ENCODE measurements at places on chromosomes 7 and 10.
A peak's percentile ranks its signal among the peaks of the same experiment; 100 is the strongest.

DNA sequence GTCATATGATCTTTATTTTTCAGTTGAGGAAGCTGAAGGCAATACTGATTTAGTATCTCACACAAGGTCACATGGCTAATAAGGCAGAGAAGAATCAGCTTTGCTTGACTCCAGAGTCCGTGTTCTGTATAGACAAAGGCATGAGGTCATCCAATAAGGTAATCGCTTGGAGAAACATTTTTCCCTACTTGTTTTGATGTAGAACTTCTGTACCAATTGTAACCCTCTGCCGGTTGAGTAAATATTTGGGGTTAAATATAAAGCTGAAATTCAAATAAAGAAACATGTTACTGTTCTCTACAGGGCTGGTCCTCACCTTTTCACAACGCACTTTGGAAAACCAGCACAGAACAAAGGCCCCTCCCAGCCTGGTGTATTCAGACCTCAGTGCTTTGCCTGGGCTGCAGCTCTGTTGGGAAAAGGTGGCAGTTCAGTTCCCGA lies 83.0 kb upstream of the INSYN2A start:
- no peak for DNase-seq

GRCh38 chr10:35011771-35012191 lies 78.4 kb downstream of the CUL2 start:
- DNase-seq = no peak

GRCh38 chr10:72315611-72316385 lies 38.9 kb downstream of the DNAJB12 start:
- no peak for DNase-seq

- no peak for DNase-seq
Measured at GRCh38 chr7:101903515-101903868, 86.1 kb downstream of the CUX1 start.

GRCh38 chr10:113450046-113450804 lies 102.6 kb upstream of the HABP2 start:
- no peak for DNase-seq

GRCh38 chr7:105487579-105488571 lies 34.2 kb downstream of the PUS7 start:
- DNase-seq = no peak

GRCh38 chr7:141156407-141156806 lies 82.5 kb downstream of the TMEM178B start:
- no peak for DNase-seq

DNA sequence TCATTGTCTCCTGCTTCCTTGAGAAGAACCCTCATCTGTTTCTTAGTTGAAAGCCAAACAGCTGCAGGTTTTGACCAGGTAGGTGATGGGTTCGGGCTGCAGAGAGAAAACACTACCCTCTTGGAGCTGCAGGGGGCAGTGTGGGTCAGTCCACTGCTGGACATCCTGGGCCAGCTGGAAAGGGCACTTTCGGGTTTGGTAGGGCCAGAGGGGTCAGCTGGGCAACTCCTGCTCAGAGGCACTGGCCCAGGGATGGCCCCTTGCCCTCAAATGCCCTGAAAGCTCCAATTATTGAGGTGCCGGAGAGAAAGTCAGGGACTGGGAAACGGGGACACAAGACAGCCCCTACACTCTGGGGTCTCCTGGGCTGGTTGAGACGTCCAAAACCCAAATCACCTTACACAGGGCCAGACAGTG lies 90.7 kb downstream of the MKI67 start:
- peak; percentile 49 for DNase-seq

DNA sequence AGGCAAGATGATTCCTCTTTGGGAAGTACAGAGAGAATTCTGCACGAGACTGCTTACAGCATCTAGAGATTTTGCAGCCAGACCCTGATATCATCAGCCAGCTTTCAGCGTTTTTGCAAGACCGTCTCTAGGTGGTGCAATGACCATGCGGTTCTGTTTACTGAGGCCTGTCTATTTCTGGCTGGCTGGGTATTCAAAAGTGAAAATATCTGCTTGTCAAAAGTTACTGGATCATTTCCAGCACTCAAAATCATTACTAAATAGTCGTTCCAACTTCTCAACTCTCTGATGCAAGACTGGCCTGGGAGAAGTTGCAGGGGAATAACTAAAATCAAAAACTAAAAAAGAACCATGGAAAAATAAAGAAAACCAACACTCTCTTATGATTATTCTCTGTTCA lies 240.1 kb downstream of the ELMO1 start:
- DNase-seq = peak; percentile 13

GRCh38 chr7:86931439-86931838 lies 128.0 kb downstream of the ELAPOR2 start:
- DNase-seq = no peak

DNA sequence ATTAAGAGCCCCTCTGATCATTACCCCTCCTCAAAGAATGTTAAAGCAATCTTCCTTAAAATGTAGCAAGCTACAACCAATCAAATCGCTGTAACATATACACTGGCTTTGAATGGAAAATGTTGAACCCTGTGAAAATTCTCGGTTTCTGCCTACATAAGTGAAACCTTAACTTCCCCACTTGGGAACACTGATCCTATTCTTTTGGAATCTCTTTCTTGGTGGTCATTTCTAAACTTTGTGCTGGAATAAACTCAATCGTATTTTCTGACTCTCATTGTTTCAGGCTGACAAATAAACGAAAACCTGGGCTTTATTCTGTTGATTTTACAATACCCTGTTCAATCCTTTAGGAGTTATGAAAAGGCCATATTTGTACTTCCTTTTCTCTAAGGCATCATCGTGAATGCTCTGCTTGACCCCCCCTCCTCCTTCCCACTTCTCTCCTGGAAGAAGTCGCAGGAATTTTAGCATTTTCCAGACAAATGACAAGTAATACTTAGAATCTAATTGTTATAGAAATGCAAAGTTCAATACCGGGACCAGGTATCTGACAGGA lies 155.1 kb upstream of the FAM13C start:
- no peak for DNase-seq

- DNase-seq = no peak
Measured at GRCh38 chr10:43055217-43055616, 21.7 kb upstream of the RET start.

DNA sequence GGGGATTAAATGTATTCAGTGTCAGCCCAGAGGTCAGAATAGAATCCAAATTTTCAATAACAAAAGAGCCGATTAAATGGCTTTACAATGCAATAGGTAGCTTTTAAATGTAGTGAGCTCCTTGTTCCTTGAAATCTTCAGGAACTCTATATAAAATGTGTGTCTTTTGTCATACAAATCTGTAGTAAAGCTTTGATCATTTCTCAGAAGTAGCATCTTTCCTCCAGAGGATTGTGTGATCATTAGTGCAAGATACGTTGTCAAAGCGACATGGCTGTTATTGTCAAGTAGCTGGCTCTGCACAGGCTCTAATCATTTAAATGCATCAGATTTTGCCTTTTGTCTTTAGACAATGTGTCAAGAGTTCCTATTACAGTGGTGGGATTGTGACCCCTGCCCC lies 116.1 kb upstream of the NAMPT start:
- DNase-seq = no peak

GRCh38 chr7:42247301-42247700 lies 10.3 kb upstream of the GLI3 start:
- DNase-seq = no peak

DNA sequence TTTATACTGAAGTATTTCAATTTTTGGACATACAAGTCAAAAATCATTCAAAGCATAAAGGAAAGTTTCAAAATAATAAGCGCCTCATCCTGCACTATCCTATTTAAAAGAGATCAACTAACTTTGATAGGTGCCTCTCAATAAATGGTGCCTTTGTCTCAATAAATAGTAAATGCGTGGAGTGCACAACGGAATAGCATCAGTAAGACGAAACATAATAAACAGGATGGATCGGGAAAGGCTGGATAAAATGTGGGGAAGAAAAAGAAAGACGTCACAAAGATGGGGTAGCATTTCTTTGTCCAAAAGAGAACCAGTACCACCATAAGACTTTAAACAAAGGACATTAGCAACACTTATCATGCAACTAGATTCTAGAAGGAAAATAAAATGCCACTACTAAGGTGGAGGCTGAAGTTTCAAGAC lies 571 bp upstream of the PRKAR2B start:
- DNase-seq = no peak

- no peak for DNase-seq
Measured at GRCh38 chr10:1468811-1469210, 268.5 kb downstream of the ADARB2 start.

DNA sequence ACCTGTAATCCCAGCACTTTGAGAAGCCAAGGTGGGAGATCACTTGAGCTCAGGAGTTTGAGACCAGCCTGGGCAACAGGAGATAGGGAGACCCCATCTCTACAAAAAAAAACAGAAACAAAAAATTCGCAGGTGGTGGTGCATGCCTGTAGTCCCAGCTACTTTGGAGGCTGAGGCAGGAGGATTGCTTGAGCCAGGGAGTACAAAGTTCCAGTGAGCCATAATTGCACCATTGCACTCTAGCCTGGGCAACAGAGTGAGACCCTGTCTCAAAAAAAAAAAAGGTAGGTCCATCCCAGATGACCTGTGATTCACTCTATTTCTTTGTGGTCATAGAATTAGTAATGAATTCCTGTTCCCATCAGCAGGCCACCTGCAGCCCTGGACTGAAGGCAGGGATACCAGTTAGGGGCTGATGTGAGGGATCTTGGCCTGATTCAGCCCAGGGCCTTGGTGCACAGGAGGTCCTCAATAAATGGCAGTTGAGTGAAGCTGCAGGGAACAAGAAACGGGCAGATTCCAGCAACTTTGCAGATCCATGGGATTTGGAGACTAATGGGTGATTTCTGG lies at the start of gene MYH16:
Gene MYH16, plus strand, starts transcription at position 364 of the 570 bp plus-strand sequence.
- no peak for DNase-seq

GRCh38 chr7:28853834-28854749 lies 104.0 kb downstream of the TRIL start:
- peak; percentile 44 for DNase-seq

DNA sequence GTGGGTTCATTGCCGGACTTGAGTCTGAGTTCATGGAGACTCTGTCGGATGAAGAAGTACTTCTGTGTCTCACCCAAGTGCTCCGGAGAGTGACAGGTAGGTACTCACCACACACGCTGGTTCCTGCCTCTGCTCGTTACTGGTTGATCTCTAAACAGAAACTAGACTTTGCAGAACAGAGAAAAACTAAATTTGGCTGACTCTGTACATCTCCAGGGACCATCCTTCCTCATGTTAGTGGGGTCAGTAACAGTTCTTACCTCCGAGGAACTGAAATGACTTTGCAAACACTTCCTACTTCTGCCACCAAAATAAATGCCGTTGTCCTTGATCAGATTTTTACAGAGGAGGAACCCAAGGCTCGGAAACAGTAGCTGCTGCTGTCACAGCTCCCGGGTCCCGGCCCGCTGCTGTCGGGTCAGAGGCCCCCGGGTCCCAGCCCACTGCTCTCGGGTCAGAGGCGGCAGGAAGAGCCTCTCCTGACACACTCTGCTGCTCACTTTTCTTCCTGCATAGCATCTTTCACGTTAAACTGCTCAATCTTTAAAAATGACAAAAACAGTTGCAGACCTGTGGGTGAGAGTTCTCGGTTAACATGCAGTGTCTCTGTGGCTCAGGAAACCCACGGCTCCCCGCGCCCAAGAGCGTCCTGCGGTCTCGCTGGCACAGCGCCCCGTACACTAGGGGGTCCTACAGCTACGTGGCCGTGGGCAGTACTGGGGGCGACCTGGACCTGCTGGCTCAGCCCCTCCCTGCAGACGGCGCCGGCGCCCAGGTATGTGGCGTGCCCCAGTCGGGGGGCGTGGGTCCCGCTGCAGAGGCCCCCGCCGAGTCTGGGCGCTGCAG lies 4.8 kb upstream of the MTG1 start:
- DNase-seq = peak; percentile 31

- no peak for DNase-seq
Measured at GRCh38 chr7:105281966-105282365, 106.8 kb downstream of the SRPK2 start.

- no peak for DNase-seq
Measured at GRCh38 chr10:51144161-51144781, 70.0 kb downstream of the PRKG1 start.

GRCh38 chr7:146090023-146090645 lies 26.5 kb upstream of the CNTNAP2 start:
- no peak for DNase-seq

GRCh38 chr10:72490951-72491350 lies 134.9 kb downstream of the MICU1 start:
- DNase-seq = no peak

GRCh38 chr7:33998476-33998875 lies 93.1 kb downstream of the BMPER start:
- no peak for DNase-seq

DNA sequence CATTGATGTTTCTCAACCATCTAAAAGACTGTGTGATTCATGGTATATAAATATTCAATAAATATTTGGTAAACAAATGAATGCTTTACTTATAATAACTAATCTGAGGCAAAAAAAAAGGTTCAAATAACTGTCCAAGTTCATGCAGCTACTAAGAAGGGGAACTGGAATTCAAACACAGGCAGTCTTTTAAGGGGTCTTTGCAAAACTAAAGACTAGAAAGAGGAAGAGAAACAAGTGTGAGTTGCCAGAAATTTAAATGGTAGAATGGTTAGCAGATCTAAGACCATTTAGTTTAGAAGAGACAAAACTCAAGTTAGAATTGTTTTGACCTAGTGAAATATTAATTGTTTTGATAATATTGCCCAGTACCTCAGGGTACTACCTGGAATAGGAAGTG lies 642.0 kb upstream of the LRRN3 start:
- DNase-seq = no peak

DNA sequence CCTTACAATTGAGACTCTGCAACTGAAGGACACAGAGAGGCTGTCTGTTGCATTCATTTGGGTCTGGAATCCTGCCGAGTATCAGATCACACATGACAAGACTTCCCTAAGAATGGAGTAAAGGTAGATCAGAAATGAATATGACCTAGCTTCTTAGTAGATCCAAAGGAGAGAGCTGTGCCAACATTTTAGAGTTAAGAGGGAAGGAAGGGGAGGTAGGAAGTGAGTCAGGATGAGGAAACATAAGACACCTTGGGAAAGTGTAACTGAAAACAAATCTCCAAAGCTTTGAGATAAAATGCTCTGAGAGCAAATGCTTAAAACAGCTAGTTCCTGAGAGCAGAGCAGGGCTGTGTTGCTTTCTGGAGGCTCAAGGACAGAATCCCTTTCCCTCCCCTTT lies 6.1 kb upstream of the SLC25A13 start:
- DNase-seq = no peak

DNA sequence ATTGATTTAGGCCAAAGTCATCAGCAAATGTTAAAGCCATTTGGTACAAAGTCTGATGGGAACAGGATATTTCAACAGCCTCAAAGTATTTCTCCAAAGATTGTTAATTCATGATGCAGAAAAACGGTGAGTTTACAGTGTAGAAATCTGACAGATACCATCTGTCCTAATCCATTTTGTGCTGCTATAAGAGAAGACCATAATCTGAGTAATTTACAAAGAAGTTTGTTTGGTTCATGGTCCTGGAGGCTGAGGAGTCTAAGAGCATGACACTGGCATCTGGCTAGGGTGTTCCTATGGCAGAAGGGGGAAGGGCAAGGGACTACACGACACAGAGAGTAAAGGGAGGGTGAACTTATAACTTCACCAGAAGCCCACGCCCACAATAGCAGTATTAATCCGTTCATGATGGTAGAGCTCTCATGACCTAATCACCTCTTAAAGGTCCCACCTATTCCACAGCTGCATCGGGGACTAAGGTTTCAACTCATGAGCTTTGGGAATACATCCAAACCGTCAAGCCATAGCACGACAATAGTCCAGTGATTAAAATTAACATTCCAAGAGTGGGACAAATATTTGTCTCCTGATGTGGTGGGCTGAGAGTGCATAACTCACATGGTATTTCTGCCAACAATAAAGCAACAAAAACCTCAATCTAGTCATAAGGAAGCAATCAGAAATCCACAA lies 298.6 kb upstream of the AKR1E2 start:
- DNase-seq = no peak

Measured in activated CD4-positive, alpha-beta T cell treated with anti-CD3 and anti-CD28 coated beads, Interleukin-2, amount 50 U/mL, for 4 hours (primary cell).